ENCODE measurements at places on chromosomes 4 and X.

DNA sequence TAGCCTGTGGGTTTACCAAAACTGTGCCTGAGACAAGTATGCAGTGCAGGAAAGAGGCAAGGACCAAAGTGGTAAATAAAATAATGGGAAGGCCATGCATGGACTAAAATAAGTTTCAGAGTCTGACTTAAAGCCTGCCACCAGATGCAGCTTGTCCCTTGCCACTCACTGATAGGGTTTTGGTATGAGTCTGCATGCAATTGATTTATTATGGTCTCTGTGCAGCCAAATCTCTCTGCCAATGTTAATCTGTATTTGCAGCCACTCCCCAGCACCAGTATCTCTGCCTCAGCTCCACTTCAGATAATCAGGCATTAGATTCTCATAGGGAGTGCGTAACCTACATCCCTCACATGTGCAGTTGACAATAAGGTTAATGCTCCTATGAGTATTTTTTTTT is 5.5 kb upstream of the FGF2 start:
- DNase-seq: no peak

DNA sequence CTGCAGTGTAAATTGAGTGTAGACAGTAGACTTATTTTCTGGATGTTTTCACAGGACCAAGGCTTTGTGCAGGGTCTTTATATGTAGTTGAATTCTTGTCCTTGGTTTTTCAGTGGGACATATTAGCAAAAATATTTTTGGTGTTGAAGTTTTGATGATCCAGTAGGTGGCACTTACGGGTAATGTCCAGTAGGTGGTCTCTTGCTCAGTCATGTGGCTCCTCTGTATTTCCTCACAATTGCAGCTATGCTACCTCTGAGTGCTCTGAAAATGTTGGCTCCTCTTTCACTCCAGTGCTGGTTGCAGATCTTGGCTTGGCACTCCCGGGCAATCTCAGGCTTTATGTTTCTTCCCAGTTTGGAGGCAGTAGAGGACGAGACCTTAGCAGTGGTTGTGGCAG is 419.8 kb upstream of the AMOT start:
- no peak for DNase-seq

GRCh38 chrX:17553469-17553868 is 178.5 kb downstream of the NHS start:
- DNase-seq: no peak

- no peak for DNase-seq
These were observed 285.3 kb downstream of the SMARCA1 start for GRCh38 chrX:129238011-129238410.

- no peak for DNase-seq
These were observed 46.7 kb downstream of the GRIA3 start for GRCh38 chrX:123230798-123231197.

DNA sequence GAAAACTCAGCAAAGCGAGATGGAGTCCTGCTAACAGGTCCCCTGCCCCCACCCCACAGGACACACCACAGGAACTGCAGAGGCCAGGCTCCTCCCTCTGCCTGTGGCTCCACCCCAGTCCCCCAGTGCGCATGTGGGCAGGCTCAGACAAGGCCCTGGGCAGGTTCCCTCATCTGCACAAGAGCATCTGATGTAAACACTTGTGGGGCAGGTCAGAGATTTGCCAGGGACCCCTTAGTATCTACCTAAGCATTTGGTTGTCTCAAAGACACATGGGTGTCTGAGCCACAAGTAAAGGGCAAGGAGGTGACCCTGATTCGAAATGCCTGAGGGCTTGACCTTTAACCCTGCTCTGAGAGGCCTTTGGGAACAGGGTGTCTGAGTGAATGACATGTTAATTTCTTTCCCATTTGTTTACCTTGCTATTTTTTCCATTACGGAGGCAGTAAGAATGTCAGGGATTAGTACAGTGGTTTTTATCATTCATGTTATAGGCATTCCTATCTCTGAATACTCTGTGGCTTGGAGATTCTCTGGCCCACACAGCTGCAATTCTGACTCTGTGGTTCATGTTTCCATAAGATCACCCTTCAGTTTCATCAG is 85.3 kb downstream of the ZNF518B start:
- no peak for DNase-seq

GRCh38 chr4:168833881-168834280 is 176.2 kb downstream of the CBR4 start:
- DNase-seq: no peak

DNA sequence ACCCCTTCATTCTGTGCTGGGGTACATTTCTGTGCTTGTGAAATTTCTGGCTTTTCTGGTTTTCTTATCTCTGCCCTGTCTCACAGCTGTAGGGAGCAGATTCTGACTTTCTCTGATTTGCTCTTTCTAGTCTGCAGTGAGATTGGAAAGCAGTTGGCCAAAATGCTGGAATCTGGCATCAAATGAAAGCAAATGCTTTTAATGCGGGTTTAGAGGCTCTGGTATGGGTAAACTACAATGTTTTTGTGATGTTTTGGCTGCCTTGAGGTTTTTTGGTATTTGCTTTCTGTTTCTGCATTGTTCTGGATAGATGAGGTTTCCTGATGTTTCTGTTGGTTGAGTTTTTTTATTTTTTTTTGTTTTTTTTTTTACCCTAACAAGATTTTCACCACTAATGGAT is 23.8 kb downstream of the SMIM20 start:
- DNase-seq: peak; percentile 42

DNA sequence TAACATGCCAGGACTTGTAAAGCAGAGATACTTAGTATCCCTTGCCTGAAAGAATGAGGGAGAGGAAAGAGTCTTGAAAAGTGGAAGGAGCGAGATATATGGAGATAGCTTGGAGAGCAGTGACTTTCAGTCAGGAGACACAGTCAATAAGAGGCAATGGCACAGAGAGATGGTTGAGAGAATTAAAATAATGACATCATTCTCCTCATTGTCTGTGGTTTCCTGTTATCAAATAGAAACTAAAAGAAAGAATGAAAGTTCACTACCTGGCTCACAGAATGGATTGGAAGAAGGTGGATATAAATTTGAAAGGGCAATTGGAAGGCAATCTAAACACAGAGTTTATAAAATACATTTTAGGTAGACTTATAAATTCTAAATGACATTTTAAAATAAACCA is 760.2 kb upstream of the AADAT start:
- DNase-seq: no peak

DNA sequence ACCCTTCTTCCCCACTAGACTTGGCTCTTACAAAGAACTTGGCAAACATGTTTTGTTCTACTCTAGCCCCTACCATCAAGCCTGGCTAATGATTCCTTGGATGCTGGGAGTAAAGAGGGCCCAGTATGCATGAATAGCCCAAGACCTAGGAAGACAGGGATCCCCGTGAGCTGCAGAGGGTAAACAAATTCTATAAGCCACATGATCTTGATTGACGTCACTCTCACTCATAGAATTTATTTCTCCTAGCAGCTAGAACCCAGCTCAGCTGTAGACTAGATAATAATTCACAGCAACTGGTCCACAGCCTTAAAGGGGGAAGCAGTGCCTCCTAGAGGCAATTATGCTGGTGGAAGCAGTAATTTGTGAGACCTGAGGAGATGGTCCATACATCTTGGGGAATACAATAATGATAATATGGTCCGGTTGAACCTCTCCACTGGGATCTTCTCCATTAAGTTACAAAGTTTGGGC is 16.1 kb upstream of the USO1 start:
- no peak for DNase-seq

- DNase-seq: no peak
These were observed 3.5 kb downstream of the EMD start for GRCh38 chrX:154382483-154383069.

DNA sequence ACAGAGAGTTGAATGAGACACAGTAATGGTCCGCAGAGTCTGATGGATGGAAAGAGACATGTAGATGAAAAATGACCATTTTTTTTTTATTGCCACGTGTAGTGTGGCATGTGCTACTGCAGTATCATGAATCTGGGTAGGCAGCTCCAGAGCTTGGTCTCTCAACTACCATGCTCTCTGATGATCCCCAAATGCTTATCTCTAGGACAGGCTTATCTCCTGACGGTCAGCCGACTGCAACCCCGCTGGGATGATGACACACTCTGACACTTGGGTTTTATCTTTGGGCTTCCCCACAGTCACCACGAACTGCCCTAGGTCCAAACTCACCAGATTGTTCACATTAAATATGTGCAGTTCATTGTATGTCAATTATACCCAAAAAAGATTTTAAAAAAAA is 239.7 kb downstream of the QDPR start:
- DNase-seq: no peak

DNA sequence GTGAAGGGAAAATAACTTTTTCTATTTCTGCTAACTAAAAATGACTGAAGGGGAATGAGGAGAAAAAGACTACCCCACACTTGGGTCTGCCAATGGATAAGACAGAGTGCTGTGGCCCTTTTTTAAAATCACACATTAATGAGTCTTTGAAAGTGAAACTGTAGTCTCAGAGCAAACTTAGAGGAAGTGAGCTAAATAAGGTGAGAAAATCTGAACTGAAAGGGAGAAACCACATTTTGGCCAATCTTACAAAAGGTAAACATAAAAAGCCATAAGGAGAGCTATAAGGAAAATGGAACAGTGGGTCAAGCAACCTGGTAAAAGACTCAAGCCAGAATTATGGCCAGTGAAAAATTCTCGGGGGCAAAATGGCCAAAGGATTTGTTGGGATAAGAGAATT is 755.1 kb upstream of the IGFBP7 start:
- no peak for DNase-seq

Data from fibroblast of skin of left quadriceps (primary cell).